Stimulated activated CD8-positive, alpha-beta memory T cell treated with anti-CD3 and anti-CD28 coated beads, Interleukin-4, amount 100 ng/mL, for 1 hour (primary cell): ENCODE measurements at places on chromosomes 6 and 20.

DNA sequence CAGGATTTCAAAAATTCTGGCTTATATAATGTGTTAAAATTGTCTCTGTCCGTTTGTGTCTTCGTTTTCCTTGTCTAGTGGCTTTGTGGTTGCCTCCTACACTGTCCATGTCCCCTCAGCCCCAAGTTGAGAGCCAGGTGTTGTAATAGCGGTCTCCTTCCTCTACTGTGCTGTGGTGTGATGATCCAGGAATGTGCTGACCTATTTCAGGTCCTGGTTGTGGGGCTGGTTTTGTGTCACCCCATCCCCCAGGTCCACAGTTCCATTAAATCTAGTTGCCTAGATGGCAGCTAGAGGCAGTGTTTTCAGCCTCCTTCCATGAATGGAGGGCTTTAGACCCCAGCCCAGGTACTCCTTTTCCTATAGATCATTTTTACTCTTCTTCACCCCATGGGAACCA is 128.7 kb downstream of the DNAH8 start:
- no peak for DNase-seq

DNA sequence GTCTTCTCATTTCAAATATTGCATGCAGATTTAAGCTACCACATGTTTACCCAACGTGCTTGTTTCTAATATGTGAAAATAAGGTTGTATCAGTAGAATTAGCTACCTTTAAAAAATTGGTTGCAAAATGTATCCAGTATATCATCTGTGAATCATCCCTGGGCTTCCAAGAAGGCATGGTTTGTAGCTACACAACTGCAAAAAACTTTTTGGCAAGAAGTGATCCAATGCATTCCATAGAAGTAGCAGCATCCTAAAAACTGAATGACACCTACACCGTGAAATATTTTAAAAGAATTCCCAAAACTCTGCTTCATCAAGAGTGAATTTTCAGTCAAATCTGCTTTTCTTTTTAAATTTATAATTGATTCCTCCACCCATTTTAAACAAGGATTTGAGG is 89.1 kb downstream of the AIG1 start:
- DNase-seq: no peak

DNA sequence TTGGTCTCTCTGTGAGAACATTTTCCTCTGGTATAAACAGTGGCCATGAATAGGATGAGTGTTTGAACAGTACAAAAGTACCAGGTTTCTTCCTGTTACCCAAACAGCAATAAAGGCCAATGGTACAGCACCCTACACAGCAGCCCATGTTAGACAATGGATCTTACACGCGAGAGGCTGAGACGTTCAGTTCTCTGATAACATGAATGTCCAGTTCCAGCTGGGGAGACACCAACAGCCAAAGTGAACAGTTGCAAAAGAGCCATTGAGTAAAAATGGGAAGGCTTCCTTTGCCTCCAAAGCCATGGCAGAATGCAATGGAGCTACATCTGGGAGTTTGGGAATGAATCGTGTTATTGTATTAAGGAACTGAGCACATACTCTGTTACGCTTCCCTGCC is 246.8 kb upstream of the SGK1 start:
- no peak for DNase-seq

- DNase-seq: no peak
These were observed 83.5 kb downstream of the SCML4 start for GRCh38 chr6:107740496-107741190.

DNA sequence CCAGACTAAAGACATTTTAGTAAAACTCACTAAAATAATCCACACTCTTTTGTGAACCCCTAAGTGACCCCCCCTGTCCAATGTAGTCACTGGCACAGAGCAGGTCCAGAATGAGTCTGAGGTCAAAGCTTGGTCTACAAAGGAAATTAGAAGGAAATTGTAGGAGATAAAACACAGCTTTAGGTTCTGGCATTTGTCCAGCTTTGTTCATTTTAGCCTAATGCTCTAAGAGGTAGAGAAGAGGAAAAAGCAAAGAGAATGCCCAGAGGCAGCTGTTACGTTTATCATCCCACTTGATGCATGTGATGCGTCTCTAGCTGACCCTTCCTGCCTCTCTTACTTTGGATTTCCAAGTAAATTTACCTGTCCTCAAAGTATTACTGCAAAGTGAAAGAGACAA is 62.5 kb downstream of the CNKSR3 start:
- no peak for DNase-seq

DNA sequence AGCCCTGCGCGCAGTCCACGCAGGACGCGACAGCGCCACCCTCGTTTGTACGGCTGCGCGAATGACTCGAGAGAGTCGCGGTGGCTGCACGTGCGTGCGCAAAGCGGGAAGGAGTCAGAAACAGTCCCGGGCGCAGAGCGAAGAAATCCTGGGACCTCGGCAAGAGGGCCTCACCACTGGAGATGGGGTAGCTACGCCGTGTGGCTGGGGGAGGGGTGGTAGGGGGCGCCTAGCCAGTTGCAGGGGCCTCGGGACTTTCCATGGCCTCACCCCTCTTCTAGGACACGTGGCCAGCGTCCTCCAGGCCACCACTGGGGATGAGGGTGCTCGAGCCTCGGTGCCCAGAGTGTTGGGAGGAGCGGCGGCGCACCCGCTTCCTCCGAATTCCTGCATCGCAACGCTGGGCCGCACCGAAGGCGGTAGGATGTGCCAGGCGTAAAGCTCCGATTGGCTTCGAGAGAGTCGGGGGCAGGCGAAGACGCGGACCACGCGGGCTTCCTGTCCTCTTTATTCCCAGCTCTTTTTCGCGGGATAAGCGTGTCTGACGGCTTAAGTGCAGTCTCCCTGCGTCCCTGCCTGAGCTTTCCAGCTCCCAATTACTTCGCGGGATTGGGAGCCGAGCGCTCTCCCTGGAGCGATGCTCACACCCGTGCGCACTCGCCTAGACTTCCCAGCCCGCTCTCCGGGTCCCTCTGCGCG is 38.7 kb downstream of the NCR2 start:
- DNase-seq: no peak
